ENCODE measurements at places on chromosomes 4 and X. TPM values are rescaled to one million over a fixed set of nuclear protein-coding genes. Genes with fewer than 3 reads are reported as not detected.

DNA sequence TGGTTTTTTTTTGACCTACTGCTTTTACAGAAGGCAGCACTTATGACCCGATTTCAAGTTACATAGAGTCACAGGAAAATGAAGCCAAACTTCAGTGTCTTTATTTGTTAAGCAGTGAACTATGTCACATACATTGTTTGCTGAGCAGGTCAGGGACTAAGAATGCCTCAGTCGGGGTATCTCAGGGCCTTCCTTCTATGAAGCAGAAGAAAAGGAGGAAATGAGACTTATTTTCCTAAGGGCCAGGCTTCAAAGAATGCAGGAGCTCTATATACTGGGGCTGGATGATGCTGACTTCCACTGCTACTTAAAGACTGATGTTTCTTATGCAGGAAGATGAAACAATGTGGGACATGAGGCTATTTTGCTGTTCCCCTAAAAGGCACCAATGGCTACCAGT, 558.4 kb upstream of the IGFBP7 start:
- H3K36me3 ChIP-seq, result no peaks in the 10 kb centered on the region
- H3K27me3 ChIP-seq, result no peaks in the 10 kb centered on the region
- DNase-seq, result no peak
- no peak overlapping the region for H3K4me3 ChIP-seq
- no peaks in the 10 kb centered on the region for H3K4me1 ChIP-seq

DNA sequence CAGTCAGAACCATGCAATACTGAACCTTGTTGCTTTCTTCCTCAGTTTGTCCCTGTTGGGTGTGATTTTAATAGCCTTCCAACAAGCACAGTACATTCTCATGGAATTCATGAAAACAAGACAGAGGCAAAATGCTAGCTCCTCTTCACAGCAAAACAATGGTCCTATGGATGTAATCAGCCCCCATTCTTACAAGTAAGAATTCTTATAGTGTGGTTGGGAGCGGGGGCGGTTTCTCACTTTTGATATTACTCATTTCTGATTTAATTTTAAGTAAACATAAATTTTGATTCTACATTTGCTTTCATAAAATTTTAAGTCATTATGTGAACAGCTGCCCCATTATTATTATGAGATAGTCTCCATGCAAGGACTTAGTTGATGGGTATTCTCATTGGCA, 80.8 kb upstream of the TLR2 start:
- H3K4me1 ChIP-seq, result no peaks in the 10 kb centered on the region
- peaks cover 32% of the 10 kb centered on the region for H3K36me3 ChIP-seq
- no peak overlapping the region for H3K27ac ChIP-seq
- H3K4me3 ChIP-seq, result no peak overlapping the region
- no peaks in the 10 kb centered on the region for H3K27me3 ChIP-seq

CDS1 gene
- 18.3 TPM for total RNA-seq

DNA sequence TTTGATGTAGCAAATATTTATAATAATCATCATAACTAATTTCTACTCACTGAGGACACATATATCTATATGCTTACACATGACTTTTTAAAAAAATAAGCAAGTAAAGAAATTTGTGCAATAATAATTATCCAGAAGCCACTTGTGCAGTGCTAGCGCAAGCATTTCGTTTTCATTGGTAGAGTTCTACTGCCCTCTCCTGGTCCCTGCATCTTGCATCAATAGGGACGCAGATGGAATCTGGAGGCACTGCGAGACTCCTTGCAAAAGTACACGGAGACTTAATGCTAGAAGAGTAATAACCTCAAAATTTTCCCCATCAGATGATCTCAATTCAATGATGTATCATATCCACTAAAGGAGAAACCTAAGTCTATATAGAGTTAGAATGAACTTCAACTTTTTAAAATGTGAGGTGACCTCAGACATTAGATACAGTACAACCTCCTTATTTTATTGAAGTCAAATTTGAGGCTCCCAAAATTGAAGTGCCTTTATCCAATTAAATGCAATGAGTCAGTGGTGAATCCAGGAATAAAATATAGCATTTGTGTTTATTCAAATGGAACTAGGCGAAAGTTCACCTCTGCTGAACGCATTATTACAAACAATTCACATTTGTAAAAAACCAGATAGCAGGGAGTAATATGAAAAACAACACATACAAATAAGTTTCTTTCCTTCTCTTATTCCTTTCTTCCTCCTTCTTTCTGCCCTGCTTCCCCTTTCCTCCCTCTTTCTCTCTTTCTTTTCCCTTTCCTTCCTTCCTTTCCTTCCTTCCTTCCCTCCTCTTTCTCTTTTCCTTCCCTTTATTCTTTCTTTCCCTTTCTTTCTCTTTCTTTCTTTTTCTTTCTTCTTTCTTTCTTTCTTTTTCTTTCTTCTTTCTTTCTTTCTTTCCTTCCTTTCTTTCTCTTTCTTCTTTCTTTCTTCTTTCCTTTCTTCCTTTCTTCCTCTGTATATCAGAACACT, 450.0 kb downstream of the ANKRD50 start:
- DNase-seq, result peak; percentile 43
- H3K4me1 ChIP-seq, result no peaks in the 10 kb centered on the region
- H3K27ac ChIP-seq, result no peak overlapping the region
- H3K27me3 ChIP-seq, result no peaks in the 10 kb centered on the region
- H3K36me3 ChIP-seq, result no peaks in the 10 kb centered on the region

Data from WTC11 (cell line).